ENCODE measurements at places on chromosomes 6 and 20.
A peak's percentile ranks its signal among the peaks of the same experiment; 100 is the strongest.

GRCh38 chr20:31883829-31884228 is 13.4 kb downstream of the TTLL9 start:
- no peak for DNase-seq

- DNase-seq, result no peak
These were observed 1326.3 kb upstream of the GJE1 start for GRCh38 chr6:140806431-140806830.

DNA sequence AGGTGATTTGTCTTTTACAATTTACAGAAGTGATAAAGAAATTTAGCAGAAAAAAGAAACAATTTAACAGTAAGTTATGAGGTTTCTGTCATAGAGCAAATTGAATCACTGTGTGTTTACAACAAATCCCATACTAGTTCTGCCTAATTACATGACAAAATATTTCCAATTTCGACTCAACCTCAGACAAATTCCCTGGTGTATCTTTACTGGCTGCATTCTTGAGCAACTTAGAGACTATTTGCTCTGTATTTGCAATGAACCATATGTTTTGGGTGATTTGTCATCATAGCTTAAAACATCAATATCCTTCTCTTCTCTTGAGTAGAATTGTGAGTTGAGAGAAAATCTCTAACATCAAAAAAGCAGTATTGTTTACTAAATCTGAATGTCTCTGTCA is 128.7 kb downstream of the SIM1 start:
- DNase-seq, result no peak

GRCh38 chr6:116990679-116991078 is 113.6 kb downstream of the RFX6 start:
- no peak for DNase-seq

GRCh38 chr6:138287144-138287955 is 69.1 kb upstream of the PBOV1 start:
- peak; percentile 58 for DNase-seq

DNA sequence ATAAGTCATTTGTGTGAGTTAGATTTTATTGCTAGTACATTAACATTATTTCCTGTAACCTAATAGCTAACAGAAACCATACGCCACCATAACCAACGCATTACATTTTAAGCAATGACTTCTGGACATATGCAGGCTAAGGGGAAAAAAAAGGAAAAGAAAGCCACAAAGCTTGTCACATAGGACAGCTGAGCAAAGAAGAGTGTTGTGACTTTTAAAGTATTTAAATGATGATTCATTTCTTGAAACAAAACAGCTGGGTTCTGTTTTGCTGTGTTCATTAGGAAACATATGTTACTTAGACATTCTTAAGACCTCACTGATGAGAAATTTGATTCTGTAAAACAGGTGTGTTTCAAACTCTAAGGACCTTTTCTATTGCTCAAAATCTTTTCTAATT is 171.4 kb downstream of the COL9A1 start:
- DNase-seq, result no peak

GRCh38 chr20:37357481-37358365 is 11.8 kb downstream of the SRC start:
- DNase-seq, result no peak

DNA sequence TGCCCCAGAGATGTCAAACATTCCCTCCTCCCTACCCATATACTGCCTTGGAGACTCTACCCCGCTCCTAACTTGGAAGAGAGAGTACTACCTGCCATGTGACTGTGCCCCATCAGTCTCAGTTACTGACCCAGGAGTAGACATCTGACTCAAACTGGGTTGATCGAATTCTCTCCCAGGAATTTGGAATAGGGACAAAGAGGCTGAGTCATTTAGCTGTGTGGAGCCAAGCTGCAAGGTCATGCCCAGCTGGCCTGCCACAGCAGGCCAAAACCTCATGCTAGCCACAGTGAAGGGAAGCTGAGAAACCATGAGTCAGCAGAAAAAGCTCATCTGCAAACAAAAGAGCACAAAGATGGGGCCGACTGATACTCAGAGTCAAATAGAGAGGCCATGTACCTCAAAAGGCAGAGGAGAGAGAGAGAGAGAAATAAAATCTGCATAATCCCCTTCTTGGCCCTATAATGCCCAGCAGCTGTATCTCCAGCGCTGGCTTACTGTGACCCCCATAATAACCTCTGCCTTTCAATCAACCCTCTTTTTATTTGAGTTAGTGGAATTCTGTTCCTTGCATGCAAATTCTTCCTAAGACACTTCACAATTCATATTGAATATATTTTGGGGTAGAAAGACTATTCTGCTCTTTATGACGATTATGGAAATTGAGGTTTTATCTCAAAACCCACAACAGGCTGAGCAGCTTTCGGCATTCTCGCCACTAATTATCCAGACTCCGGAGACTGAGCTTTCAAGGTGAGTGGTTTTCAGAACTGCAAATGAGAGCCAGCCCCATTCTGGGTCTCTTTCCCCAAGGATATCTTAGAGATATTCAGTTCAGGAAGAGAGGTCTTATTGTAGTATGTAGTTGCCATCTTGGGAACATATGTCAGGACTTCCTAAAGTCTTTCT is 21.4 kb upstream of the AKIRIN2 start:
- peak; percentile 92 for DNase-seq

DNA sequence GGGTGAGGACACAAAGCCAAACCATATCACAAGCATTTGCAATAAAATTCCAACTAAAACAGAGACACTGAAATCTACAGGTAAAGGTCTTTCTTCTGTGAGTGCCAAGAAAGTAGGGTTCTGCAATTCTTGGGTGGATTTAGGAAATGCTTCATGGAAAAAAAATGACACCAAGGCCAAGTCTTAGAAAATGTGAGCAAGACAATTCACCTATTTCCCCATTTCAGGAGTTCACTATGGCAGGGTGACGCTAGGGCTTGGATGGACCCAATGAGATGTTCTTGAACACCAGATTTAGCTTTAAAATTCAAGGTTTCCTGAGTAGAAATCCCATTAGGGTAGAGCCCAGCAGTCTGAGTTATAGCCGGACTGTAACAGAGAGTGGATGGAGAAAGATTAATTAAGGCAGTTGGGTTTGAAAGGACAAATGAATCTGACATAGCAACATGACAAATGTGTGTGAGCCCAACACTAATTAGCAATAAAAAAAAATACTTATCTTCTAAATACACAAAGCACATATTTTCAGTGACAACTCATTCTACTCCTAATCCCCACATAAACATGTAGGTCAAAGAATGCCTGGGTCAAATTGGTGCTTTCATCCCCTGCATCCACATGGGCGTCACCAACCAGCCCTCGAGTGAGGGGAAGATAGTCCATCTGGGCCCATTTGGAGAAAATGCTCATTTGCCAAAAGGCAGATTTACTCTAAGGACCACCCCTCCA is 180.4 kb upstream of the JARID2 start:
- DNase-seq, result no peak

GRCh38 chr6:139600919-139601475 is 226.5 kb upstream of the CITED2 start:
- DNase-seq, result no peak
